ENCODE measurements at places on chromosomes 4 and X.

GRCh38 chrX:124594017-124594651 lies 247.8 kb downstream of the SH2D1A start:
- no peak for DNase-seq

GRCh38 chrX:56812515-56813105 lies 83.6 kb downstream of the NBDY start:
- no peak for DNase-seq

GRCh38 chr4:1300466-1301455 lies 11.1 kb downstream of the MAEA start:
- DNase-seq, result peak; percentile 36

GRCh38 chr4:85486425-85487086 lies 11.6 kb downstream of the ARHGAP24 start:
- no peak for DNase-seq

DNA sequence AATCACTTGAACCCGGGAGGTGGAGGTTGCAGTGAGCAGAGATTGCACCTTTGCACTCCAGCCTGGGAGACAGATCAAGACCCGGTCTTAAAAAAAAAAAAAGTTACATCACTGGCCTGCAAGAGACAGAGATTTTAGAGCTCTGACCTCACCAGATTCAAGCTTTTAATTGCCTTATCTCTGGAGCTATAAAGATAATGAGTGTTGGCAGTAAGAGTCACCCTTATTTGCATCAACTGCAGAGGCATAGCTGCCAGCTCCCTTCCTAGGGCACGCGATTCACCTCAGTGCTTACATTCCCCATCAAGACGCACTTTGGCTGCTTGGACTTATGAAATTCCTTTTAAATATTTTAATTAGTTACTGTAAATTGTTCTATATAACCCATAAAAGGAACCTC lies 12.5 kb upstream of the SPATA4 start:
- no peak for DNase-seq

DNA sequence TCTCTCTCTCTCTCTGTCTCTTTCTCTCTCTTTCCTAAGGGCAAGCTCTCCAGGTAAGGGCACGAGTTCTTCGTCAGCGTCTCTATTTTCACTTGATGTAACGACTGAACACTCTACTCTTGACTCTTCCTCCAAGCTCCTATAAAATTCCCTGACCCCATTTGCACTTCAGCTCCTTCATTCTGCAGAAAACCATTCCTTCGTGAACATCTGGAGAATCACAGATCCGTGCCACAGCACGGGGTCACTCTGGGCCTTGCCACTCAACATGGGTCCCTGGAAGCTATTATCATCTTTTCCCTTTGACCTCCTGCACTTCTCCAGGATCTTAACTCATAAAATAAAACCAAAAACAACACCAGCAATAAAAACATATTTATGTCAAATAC lies 112.0 kb upstream of the LNX1 start:
- DNase-seq, result no peak

DNA sequence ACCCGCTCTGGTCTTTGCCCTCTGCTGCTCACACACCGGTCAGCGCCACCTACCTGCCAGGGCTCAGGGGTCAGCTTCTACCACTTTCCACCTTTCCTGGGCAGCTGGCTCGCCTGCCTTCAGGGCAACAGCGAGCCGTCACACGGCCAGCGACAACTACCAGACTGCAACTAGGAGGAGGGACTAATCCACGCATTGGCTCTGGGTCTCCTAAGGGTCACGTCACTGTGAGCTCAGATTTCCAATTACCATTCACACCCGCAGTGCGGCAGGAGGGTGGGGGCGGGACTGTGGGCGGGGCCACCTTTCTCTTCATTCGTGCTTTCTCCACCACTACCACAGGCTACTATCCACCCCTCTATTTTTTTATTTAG lies at the start of gene BEX5:
Gene BEX5 (minus strand): TSS at position 172 of the 374 bp plus-strand sequence. CDS start 1,712 bp downstream, outside the sequence.
- peak; percentile 37 for DNase-seq

- DNase-seq, result no peak
These were observed 18.5 kb upstream of the UVSSA start for GRCh38 chr4:1328267-1329155.

DNA sequence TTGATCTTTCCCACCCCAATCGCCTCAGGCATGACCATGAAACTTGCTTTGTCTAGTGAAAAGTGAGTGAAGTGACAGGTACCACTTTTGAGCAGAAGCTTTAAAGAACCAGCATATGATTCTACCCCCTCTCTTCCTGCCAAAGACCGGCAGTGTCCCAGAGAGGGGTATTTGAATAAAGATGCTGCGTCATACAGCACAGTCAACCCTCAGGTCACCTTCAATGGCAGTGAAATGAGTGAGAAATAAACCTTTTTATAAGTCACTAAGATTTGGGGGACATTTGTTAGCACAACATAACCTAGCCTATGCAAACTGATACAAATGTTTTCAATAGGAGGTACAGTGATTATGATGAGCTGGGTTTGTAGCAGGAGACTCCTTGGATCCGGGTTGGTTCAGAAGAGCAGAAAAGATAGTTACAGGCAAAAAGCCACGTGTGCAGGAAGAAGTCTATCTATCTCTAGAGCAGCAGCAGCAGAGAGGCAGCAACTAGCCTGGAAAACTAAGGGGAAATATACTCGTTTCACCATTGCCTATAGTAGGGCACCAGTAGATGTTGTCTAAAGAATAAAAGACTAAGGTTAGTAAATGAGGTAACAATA lies 30.3 kb upstream of the SPRY1 start:
- DNase-seq, result no peak

GRCh38 chrX:138858438-138858837 lies 146.9 kb upstream of the FGF13 start:
- DNase-seq, result no peak

DNA sequence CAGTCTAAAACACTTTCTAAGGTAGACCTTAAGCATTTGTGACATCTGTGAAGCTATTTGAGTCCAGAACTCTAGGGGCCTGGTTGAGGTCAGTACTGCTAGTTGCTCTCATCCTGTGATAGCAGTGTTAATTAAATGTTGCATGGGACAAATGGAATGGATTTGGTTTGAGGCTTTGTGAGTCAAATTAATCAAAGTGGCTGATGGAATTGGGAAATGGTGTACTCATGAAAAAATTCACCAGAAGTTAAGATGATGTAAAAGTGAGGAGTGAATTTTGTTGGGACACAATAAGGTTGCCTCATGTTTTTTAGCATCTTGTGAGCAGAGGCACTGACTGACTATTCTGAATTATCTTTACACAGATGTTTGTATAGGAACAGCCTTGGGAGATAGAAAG lies 99.2 kb upstream of the ARSJ start:
- DNase-seq, result no peak

- DNase-seq, result no peak
These were observed 160.4 kb downstream of the CPEB2 start for GRCh38 chr4:15162465-15163283.

DNA sequence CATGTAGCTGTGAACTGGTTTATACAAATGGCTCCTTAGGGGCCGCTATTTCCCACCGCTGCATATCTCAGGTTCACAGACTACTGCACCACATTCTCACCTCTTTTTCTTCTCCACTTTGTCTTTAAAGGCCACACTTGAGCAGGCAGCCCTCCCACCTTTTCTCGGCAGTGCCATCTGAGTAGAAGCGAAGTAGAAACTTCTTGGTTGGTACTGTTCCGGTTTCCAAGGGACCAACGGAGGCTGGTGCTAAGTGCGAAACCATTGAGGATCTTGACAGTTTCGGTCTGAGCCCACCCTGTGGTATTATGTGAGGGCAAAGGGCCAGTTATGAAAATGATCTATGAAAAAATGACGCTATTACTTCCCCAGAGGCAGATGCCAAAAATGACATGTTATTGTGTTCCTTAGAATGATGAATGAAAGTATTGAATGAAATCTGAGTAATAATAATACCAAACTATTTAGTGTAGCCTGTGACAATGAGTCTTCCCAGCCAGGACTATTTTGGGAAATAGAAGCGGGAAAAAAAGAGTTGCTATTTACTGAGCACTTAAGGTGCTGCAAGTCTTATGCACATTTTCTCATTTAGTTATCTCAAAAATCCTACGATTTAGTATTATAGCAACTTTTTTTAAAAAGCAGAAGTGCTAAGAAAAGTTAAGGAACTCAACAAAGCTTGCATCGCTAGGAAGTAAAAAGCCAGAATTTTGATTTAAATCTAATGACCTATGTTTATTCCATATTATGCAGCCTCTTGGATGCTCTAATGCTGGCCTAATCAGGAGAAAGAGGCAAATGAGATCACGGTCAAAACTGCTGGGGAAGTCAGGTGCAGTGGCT lies 29.6 kb upstream of the CHRNA9 start:
- peak; percentile 64 for DNase-seq

DNA sequence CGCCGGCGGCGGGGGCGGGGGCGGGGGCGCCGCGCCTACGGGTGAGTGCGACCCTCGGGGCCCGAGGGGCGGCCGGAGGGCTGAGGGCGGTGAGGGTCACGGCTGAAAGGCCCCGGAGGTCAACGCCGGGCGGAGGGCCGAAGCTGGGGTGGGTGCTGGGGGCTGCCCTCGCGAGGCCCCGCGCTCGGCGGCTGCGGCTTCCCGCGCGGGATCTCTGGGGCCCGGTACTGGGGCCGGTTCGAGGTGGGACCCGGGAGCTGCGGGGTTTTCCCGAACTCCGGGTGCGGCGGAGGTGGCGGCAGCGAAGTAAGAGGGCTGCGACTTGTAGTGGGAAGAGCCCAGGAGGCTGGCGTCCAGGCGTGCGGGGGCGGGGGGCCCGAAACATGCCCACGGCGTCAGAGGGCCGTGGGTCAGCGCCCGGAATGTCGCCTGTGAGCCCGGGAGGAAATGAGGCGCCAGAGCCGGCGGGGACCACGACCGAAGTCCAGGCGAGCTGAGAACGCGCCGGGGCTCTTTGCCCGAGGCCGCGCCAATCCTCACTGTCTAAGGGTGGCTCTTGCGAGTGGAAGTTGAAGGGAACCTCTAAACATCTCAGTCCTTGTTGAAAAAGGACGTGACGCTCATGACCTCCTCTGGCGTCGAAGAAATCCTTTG lies 407 bp downstream of the IL13RA1 start:
- DNase-seq, result peak; percentile 2

DNA sequence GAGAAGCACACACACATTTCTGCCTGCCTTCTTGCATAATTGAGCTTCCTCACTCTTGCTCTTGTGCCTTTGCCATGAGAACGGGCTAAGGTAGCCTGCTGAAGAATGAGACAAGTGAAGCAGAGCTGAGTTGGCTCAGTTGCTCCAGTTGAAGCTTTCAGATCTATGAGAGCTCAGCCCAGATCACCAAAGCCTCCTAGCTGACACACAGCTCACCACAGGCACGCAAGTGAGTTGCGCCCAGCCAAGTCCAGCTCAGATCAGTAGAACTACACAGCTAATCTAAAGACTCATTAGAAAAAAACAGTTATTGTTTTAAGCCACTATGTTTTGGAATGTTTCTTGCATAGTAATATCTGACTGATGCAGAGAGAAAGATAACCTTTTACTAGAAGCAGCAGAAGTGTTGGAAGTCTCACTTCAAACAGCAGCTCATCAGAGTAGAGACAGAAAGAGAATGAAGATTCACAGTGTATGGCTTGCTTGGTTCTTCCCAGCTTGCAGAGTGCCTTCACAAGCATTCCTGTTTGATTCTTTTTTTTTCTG lies 362.4 kb downstream of the MID1IP1 start:
- DNase-seq, result peak; percentile 24

DNA sequence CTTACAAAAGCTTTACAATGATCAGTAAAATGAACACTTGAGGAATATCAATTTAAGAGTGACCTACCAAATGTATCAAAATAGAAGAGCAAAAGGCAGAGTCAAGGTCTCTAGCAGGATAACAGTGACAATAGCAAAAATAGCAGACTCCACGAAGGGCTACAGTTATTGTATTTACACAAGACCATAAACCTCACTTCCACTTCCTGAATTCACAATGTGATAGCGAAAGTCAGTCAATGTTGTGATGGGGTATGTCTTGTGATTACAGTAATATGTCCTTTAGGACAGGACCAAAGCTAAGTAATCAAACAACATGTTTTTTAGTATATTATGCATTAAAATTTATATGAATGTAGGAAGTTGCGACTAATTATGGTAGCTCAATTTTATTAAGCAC lies 139.6 kb downstream of the IQCM start:
- no peak for DNase-seq

DNA sequence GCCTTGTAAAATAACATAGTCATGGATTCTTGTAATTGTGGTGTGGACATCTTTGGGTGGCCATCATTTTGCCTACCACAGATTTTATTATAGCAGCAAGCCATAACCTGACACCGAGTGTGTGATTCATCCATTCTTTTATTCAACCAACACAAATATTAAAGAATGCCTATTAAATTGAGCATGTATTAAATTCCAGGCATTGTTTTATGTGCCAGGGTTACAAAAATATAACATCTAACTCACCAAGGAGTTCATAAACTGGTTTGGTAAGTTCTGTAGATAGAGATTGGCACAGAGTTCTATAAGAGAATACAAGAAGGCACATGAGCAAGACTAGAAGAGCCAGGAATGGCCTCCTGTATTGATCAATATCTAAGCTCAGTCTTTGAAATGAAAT lies 18.0 kb downstream of the NBDY start:
- no peak for DNase-seq
